Astrocyte (in vitro differentiated cells and primary cell): ENCODE measurements at places on chromosomes 6 and 20. TPM values are rescaled to one million over a fixed set of nuclear protein-coding genes. Genes with fewer than 3 reads are reported as not detected.

GRCh38 chr6:42966571-42966970, 6.0 kb downstream of the GNMT start:
- DNase-seq, result no peak

The C6orf163 gene
- 1.6 and 2.9 TPM in 2 replicates for total RNA-seq

DNA sequence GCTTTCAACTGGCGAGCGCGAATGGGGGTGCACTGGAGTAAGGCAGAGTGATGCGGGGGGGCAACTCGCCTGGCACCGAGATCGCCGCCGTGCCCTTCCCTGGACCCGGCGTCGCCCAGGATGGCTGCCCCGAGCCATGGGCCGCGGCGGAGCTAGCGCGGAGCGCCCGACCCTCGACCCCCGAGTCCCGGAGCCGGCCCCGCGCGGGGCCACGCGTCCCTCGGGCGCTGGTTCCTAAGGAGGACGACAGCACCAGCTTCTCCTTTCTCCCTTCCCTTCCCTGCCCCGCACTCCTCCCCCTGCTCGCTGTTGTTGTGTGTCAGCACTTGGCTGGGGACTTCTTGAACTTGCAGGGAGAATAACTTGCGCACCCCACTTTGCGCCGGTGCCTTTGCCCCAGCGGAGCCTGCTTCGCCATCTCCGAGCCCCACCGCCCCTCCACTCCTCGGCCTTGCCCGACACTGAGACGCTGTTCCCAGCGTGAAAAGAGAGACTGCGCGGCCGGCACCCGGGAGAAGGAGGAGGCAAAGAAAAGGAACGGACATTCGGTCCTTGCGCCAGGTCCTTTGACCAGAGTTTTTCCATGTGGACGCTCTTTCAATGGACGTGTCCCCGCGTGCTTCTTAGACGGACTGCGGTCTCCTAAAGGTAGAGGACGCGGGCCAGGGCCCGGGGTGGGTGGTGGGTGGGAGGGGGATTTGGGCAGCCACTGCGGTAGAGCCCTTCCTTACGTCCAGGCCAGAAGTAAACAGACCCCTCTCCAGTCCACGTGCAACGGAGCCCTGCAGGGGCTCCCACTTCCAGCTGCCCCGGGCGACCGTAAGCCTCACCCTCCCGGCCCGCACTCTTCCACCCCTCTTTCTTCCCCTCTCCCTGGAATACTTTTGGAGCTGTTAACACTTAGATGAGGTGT, 998 bp downstream of the BMP2 start:
- DNase-seq, result peak; percentile 38

DNA sequence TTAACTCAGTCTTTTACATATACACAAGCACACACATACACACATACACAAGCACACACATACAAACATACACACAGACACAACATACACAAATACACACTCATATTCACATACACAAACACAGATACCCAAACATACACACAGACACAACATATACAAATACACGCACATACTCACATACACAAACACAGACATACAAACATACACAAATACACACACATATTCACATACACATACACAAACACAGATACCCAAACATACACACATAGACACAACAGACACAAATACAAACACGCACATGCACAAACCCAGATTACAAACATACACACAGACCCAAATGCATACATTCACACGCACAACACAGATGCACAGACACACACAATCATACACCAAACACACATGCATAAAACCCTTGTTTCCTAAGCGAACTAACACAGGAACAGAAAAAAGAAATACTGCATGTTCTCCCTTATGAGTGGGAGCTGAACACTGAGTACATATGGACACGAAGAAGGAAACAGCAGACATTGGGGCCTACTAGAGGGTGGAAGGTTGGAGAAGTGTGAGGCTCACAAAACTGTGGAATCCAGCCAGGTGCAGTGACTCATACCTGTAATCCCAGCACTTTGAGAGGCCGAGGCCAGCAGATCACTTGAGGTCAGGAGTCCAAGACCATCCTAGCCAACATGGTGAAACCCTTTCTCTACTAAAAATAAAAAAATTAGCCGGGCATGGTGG, 34.2 kb downstream of the PIM1 start:
- peak; percentile 38 for DNase-seq

The NRSN1 gene
- total RNA-seq, result not detected in 2 replicates

DNA sequence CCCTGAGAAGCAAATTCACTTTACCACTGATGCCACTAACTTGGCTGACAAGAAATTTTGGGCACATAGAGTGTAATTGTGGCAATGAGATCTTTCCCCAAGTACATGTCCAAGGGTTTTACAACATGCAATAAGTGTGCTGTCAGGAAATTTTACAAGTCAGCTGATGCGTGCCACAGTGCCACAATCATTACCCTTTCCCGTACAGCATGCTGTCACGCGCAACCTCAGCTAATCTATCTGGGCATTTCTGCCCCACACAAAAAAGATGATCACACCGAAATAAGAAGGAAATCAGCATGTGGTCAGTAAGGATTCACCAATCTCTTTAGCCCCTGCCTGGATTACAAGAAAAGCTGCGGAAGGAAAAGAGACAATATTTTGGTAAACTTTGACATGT, 163.6 kb upstream of the PREP start:
- no peak for DNase-seq

DNA sequence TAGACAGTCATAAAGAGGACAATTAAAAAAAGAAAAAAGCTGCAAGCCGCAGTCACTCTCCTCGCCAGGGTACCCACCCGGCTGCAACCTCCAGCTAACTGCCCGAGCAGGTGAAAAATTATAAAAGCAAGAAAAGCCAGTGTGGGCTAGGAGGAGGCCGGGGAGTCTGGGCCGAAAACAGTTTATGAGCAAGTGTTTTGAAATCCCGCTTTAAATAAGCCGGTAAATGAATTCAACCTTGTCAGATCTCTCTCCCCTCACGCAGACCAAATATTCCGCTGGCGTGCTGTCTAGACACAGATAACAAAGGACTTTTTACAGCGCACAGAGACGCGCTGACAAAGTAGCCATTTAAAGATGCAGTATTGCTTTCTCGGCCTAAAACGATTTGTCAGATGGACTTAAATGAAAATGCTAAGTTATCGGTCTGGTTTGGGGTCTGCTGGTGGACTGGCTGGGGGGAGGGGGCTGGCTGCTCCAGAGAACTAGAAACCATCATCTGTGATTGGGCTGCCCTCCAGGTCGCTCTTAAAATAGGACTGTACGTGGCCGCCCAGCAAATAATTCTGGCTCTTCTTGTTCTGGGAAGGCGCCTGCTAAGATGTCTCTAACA, 24.6 kb downstream of the PMEPA1 start:
- peak; percentile 68 for DNase-seq

DNA sequence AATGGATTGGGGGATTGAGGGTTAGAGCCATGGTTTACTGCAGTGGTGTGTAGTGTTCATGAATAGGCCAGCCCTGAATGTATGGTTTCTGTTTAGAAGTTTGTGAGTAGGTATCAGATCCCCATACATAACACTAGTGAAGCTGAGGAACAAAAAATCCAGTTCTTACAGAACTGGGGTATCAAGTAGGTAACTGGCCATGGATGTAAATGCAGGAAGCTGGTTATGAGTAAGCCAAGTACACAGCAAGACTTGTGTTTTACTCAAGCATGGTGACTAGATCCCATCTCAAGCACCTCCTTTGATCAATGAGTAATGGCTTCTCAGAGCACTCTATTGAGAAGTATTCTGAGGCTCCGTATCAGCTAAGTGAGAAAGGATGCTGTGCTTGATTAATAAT, 613.7 kb upstream of the FLRT3 start:
- peak; percentile 3 for DNase-seq

The PRPH2 gene
- not detected in 2 replicates for total RNA-seq

The NKX2-2 gene
- not detected in 2 replicates for total RNA-seq

The CNKSR3 gene
- 11.1 and 12.5 TPM in 2 replicates for total RNA-seq

- no peak for DNase-seq
These were observed 79.4 kb downstream of the FOXO3 start for GRCh38 chr6:108640104-108640503.
